Heart left ventricle (tissue), 16 donors: ENCODE measurements at places on chromosomes 7 and 10. TPM values are rescaled to one million over a fixed set of nuclear protein-coding genes. Genes with fewer than 3 reads are reported as not detected.

Gene TMEM236
- polyA plus RNA-seq, result 0.23 TPM

Gene RNF148
- 0.19 TPM for polyA plus RNA-seq

Gene CHCHD2
- polyA plus RNA-seq, result 1,085 TPM

Gene KNDC1
- polyA plus RNA-seq, result 0.04 TPM

Gene CDC123
- 66.3 TPM for polyA plus RNA-seq

Gene BLVRA
- polyA plus RNA-seq, result 49.0 TPM

Gene VENTX
- 0.58 TPM for polyA plus RNA-seq

Gene EZH2
- 2.6 TPM for polyA plus RNA-seq

Gene ZSCAN21
- 4.4 TPM for polyA plus RNA-seq

Gene DENND2A
- 6.2 TPM for polyA plus RNA-seq

Gene CDNF
- polyA plus RNA-seq, result 2.8 TPM

Gene HTRA1
- polyA plus RNA-seq, result 34.9 TPM

DNA sequence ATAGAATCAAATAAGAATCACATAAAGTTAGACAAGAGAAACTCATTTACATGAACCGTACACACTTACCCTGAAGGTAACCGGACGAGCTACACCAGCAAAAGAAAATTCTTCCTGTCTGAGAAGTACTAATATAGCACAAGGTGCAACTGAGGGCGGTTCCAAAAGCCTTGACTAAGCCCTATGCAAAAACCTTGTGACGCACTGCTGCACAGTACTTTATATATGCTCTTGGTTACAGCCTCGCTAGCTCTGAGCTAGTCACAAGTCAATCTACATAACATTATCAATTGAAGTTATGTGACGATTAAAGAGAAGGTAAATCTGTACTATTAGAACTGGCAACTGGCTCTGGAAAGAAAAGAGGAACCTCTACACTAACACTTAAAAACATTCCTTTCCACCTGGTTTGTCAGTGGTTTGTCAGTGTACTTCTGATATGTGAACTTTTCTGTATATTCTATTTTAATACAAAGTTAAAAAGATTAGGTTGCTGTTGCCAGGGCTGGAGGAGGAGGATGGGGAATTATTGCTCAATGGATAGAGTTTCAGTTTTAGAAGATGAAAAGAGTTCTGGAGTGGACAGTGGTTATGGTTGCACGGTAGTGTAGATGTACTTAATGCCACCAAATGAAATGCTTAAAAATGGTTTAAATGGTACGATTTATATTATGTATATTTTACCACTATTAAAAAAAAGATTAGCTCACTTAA, 21.6 kb downstream of the NT5C3A start:
- DNase-seq, result peak; percentile 37

DNA sequence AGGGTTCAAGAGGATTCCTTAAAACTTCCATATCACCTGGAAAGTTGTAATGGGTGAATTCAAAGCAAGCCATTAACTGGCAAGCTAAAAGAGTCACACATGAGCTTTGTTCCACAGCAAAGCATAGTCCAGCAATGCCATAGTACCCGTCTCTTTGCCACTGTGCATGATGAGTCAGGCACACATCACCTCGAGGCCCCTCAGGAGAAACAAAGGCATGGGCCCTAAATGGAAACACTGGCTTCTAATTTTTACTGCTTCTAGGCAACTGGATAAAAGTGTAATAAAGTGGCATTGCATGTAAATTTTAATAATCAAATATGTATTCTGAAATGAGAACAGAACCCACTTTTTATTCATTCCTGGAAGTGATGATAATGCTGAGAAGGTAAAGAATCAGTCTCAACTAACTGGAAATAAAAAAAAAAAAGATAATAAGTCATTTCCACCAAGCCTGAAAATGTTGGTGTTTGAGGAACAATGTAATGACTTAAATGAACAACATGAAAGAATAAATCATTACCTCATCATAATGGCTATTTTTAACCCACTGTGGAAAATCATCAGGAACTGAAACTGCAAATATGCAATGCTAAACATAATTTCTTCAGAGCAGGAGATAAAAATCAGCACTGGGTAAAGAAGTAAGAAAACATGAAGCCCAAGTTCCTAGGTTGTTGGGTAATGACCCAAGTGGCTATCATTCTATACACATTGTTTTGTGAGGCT, 104.9 kb downstream of the CDK6 start:
- DNase-seq, result no peak

GRCh38 chr10:126565441-126565840, 105.1 kb downstream of the C10orf90 start:
- DNase-seq, result no peak

DNA sequence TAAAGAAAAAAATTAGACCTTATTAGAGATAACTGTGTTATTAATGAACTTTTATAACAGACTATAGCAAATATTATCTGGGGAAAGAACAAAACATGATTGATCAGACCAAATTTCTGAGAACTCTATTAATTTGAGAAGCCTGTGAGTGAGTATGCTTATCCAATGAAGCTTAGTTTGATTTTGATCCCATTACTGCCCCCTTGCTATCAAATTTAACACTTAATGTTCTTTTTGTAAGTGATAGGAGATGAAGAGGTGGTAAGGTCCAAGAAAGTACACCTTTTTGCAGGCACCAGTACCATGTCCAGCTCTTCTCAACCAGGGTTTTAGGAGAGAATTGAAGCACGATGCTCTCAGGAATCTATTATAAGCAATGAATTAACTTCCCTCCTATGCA, 49.9 kb downstream of the ZNF365 start:
- DNase-seq, result no peak

- peak; percentile 92 for DNase-seq
These were observed 4.1 kb downstream of the MBLAC1 start for GRCh38 chr7:100130608-100131453.

DNA sequence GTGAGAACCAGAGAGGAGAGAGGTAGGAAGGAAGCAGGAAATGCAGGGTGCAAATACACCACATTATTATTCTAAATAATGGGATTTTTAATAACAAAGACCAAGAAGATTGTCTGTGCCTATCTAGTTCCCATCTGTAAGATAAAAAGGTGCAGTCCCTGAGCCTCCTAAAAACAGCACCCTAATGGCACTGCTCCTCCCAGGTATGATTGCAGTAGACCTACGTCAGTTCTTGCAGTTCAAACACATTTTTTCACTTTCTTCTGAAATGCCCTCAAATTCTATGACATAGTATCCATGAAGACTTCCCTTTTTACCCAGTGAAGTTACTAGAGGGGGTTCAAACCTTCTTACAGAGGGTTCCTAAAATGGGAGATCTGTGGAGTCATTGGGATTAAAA, 70.6 kb downstream of the FIGNL1 start:
- no peak for DNase-seq

DNA sequence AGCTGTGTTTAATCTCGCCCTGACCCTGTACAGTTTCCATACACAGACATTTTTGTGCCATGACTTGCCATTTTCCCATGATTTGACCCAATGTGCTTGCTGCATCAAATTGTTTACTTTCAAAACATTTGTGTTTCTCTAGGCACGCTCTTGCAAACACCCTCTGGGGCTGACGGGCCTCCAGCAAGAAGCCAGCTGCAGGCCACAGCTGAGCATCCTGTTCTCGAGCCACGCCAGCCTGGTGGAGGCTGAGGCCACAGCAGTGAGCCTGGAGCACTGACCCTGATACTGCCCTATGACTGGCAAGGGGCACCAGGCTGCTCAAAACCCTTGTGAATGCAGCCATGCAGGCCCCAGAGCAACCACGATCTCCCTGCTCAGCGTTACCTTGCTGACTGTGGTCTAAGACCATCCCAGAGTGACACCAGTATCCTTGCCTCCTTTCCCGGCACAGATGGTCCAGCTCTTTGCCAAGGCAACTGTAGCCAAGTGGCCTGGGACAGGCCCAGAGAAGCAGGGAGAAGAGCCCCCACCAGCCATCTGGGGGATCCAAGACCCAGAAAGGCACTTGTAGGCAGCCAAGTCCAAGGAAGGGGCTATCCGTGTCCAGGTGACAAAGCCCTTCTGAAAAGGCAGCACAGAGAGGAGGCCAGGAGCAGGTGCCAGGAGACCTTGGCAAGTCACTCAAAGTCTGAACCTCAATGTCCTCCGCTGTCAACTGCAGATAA, 78.5 kb downstream of the OAT start:
- DNase-seq, result no peak

- DNase-seq, result no peak
These were observed 145.1 kb downstream of the ADRA2A start for GRCh38 chr10:111221682-111222480.

DNA sequence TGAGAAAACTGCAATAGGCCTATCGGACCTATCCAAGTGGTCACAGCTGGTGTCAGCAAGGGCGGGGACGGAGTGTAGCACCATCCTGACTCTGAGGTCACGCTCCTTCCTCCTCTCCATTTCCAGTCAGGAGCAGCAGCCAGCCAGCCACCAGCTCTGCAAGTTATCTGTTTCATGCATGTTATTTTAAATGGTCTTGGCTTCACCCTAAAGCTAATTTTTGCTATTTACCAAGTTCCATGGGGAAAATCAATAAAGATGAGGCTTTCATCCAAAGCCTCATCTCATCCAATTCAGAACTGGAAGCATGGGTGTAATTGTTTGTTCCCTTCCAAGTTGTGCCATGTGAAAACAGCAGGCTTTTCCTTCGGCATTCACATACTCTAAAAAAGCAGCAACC, 49.3 kb downstream of the ICA1 start:
- no peak for DNase-seq

GRCh38 chr7:82021036-82021435, 251.2 kb upstream of the HGF start:
- no peak for DNase-seq

DNA sequence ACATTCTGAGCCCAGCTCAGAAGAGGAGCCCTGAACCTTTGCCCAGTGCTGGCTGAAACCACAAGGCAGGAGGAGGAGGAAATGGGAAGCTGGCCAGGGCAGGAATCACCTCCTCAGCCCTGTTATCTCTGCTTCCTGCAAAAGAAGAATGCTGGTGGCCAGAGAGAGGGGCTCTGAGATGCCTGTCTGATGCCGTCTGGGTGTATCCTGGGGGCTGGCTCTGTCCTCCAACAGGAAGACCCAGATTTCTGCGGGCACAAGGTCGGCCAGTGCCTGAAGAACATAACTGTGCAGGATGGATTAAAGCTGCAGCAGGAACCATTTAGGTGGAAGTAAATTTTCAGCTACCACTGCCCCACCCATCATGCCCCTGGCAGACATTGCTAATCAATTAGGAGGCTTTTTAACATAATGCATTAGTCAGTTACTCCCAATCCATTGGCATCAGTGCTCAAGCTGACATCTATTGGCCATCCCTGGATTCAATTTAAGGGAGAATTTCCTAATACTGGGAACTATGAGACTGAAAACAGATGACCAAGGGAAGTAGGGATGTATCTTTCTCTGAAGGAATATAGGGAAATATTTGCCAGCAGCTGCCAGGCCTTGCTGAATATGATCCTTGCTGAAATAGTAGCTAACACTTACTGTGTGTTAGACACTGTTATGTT, 67.7 kb downstream of the COL13A1 start:
- no peak for DNase-seq

GRCh38 chr10:16656895-16657294, 135.2 kb upstream of the C1QL3 start:
- no peak for DNase-seq

DNA sequence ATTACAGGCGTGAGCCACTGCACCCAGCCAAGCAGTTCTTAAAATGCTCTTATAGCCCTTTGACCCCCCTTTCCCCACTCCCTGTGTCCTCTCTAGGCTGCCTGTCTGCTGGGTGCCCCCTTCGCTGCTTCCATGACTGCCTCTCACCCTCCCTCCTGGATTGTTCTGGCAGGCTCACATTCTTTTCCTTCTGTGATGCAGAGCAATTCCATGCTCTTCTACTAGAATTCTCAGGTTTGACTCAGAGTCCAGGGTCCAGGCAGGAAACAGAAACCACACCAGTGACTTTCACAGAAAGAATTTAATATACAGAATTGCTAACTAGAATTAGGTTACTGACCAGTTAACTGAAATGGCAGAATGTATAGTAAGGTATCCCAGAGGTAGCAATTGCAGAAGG, 244.8 kb downstream of the BAMBI start:
- DNase-seq, result no peak

- no peak for DNase-seq
These were observed 87.3 kb downstream of the CCSER2 start for GRCh38 chr10:84415539-84416244.

GRCh38 chr10:18822156-18822555, 162.9 kb downstream of the ARL5B start:
- DNase-seq, result no peak

- no peak for DNase-seq
These were observed 98.7 kb downstream of the CELF2 start for GRCh38 chr10:11116361-11116760.

DNA sequence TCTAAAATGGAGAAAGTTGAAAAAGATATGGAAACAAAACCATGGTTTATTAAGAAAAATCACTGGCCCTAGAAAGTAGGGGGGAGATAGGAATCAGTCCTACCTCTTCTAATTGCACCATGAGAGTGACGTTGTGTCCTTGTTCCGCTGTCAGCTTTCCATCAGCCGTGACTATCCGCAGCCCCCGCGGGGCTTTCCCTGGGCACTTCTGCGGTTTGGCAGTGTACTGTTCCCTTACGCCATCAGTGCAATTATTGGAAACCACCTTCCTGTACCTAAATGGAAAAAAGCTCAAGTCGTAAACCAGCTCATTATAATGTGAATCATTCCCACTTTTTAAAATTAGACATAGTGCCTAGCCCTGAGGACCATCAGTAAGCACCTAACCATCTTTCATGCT, 512.2 kb downstream of the SORCS1 start:
- DNase-seq, result no peak

GRCh38 chr7:158583143-158583542, 4.5 kb downstream of the PTPRN2 start:
- DNase-seq, result no peak

DNA sequence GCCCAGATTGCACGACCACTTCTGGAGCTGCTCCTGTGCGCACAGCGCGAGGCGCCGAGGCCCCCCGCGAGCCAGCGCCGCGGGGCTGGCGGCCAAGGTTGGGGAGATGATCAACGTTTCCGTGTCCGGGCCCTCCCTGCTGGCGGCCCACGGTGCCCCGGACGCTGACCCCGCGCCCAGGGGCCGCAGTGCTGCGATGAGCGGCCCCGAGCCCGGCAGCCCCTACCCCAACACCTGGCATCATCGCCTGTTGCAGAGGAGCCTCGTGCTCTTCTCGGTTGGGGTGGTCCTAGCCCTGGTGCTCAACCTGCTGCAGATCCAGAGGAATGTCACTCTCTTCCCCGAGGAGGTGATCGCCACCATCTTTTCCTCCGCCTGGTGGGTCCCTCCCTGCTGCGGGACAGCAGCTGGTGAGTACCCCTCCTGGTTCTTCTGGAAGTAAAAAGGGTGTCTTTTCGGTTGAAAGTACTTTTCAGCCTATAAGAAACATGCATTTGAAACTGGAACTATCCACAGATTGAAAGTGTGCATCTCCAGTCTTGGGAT, 683 bp downstream of the INSIG1 start:
- no peak for DNase-seq

- no peak for DNase-seq
These were observed 194.7 kb upstream of the SEMA3A start for GRCh38 chr7:84389242-84389641.

- DNase-seq, result no peak
These were observed 275.8 kb upstream of the LYZL1 start for GRCh38 chr10:29012926-29013554.

GRCh38 chr7:133676805-133677370, 424.0 kb downstream of the EXOC4 start:
- DNase-seq, result no peak

GRCh38 chr7:140225562-140226249, 48.9 kb upstream of the KDM7A start:
- DNase-seq, result no peak
